Coronary artery (tissue), 2 donors: ENCODE measurements at places on chromosomes 5 and 9.

DNA sequence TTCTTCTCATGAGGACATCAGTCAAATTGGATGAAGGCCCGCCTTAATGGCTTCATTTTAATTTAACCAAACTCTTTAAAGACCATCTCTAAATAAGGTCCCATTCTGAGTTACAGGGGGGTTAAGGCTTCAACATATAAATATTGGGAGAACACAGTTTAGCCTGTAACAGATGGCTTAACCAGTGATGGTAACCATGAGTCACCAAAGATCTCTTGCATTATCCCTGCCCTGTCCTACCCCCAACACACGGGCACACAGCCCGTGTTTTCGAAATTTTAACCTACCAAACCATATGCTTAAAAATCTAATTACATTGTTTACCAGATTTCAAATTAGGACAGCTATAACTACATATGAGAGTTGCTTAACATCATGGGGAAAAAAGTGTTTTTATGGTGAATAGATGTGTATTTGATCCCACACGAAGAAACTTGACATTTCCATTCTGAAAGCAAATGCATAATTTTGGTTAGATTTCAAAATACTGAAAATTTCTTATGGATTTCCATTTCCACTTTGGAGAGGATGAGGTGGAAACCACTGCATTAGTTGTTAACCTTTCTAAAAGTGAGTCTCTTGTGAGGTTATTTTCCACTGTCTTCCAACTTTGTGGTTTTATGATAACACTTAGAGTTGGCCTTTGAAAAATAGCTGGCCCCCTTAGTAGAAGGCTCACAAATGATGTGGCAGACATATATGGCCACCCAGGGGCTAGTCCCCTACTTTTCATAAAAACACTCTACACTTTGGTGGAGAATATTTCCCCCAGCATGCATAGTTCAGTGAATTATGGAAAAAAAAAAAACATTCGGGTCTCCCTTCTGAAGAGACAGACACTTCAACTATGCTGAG is 849.3 kb downstream of the TLE1 start:
- DNase-seq: no peak

DNA sequence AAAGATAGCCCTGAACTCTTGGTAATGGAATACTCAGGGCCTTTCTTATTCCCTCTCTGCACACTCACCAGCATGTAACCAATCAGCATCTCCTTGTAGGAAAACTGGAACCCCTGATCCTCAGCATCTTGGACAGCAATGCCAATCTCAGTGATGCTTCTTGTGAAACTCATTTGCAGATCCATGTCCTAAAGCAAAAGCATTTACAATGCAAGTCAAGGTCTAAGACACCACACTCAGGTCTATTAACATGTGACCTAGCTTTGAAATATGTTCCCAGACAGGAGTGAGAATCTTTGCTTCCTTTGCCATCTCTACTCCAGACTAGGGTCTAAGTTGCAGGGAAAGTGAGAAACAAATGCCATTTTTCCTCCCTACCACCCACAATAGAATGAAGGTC is 38.2 kb downstream of the MROH2B start:
- no peak for DNase-seq

GRCh38 chr5:56900858-56901578 is 8.4 kb upstream of the SETD9 start:
- DNase-seq: no peak

DNA sequence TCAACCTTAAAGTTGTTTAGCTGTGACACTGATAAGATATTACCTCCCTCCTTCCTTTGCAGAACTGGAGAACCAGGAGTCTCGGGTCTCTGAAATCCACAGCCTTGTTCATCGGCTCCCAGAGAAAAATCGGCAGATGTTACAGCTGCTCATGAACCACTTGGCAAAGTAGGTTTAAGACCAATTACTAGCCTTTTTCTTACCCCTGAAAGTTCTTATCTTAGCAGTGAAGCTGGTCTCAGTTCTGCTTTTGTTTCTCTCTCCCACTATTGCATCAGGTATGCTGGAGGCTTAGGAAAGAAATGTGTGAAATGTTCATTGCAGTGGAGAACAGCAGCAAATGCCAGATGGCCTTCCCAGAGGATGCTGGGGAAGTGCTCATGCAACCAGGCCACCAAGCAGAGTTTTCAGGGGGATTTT is 287.4 kb downstream of the ARHGAP26 start:
- DNase-seq: no peak

GRCh38 chr9:124496075-124496449 is 11.1 kb downstream of the NR5A1 start:
- DNase-seq: no peak

- DNase-seq: no peak
Measured at GRCh38 chr5:77590347-77590746, 48.2 kb downstream of the OTP start.

- DNase-seq: no peak
Measured at GRCh38 chr9:136860933-136861873, 4.9 kb downstream of the EDF1 start.

GRCh38 chr5:143898381-143898780 is 86.4 kb downstream of the HMHB1 start:
- no peak for DNase-seq

- no peak for DNase-seq
Measured at GRCh38 chr9:98070704-98071103, 14.2 kb downstream of the NANS start.

- no peak for DNase-seq
Measured at GRCh38 chr9:135962696-135963307, 1.6 kb upstream of the UBAC1 start.

DNA sequence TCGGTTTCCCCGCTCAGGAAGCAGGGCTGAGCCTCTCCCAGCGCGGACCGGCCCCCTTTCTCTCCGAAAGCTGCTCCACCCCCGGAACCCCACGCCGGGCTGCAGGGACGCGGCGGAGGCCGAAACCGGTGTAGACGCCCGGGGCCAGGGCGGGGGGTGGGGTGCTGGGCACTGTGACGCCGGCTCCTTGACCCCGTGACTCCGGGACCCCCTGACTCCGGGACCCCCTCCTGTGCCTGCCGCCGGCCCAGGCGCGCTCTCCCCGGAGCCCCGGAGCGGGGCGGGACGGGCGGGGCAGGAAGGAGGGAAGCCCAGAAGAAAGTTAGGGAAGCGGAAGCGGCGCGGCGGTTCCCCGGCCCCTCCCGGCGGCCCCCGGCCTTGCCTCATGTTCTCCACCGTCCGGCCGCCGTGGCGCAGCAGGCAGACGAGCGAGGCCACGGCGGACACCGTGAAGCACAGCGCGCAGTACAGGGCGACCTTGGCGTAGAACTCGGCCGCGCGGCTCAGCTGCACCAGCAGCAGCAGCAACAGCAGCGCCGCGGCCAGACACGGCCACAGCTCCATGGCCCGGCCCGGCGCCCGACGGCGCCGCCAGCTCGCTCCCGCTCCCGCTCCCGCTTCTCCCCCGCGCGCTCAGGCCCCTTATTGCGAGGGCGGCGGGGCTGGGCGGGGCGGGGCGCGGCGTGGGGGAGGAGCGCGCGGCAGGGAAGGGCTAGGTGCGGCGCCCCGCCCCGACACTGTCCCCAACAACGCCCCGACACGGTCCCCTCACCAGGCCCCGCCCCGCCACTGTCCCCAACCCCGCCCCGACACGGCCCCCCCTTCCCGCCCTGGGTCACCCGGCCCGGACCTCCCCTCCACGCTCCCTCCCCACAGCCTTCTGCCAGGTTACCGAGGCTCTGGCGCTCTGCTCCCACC is at the start of gene AGPAT2:
AGPAT2 (minus strand) TSS at position 664 of the 918 bp plus-strand sequence; CDS start at position 564, 100 bp downstream.
- no peak for DNase-seq

GRCh38 chr5:42718591-42718990 is 38.0 kb upstream of the CCDC152 start:
- no peak for DNase-seq

- no peak for DNase-seq
Measured at GRCh38 chr5:121976979-121977378, 15.2 kb downstream of the SRFBP1 start.

GRCh38 chr9:20593537-20593936 is 28.8 kb downstream of the MLLT3 start:
- DNase-seq: no peak

GRCh38 chr5:168039566-168040248 is 251.7 kb upstream of the WWC1 start:
- no peak for DNase-seq

- DNase-seq: no peak
Measured at GRCh38 chr9:84609779-84610178, 59.8 kb upstream of the NTRK2 start.

- no peak for DNase-seq
Measured at GRCh38 chr9:94706922-94707321, 19.6 kb upstream of the AOPEP start.

GRCh38 chr5:96079075-96079474 is 117.4 kb upstream of the ELL2 start:
- no peak for DNase-seq

DNA sequence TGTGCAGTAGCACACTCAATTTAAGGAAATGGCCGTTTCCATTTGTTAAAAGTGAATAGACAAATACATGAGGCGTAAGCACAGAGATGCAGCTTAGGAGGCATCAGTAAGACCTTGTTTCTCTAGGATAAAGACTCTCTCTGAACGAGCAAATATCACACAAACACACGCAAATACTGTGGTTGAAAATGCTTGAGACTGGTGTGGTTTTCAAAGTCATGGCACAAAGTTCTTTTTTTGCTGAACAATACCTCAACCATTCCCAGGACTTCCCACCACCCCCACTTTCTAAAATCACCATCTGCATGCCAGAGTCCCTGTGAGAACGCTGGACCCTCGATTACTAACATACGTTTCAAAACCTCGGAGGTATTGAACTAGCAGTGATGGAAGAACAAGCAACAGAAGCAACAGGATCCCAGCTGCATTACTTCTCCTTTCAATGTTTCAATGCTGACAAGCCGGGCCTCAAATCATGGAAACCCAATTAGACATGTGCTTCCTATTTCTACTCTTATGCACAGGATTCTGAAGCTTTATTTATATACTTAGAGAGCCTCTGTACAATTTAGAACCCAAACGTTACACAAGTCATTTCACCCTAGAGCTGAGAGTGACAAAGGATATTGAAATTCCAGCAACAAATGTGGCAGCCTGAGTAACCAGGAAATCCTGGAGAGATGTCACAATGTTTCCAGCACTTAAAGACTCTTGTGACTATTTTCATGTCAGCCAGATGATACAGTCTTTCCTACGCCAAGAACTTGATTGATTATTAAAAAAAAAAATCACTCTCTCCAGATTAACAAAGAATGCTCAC is 63.9 kb downstream of the CDC14B start:
- DNase-seq: no peak

DNA sequence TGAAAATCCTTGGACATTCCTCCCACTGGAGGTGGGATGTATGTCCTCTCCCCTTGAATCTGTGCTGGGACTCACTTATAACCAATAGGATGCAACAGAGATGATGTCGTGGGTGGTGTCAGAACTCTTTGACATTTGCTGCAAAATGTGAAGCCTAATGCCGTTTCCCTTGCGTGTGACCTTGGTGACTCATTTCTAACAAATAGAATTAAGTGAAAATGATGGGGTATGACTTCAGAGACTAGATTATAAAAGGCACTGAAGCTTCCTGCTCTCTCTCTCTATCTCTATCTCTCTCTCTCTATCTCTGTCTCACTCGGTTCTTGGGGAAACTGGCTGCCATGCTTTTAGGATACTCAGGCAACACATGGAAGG is 126.1 kb upstream of the STC2 start:
- no peak for DNase-seq

- DNase-seq: peak; percentile 50
Measured at GRCh38 chr5:1815881-1816292, 14.7 kb downstream of the NDUFS6 start.

- DNase-seq: no peak
Measured at GRCh38 chr9:89295400-89295799, 15.6 kb upstream of the CKS2 start.

- no peak for DNase-seq
Measured at GRCh38 chr9:78578072-78578471, 281.1 kb downstream of the PSAT1 start.

DNA sequence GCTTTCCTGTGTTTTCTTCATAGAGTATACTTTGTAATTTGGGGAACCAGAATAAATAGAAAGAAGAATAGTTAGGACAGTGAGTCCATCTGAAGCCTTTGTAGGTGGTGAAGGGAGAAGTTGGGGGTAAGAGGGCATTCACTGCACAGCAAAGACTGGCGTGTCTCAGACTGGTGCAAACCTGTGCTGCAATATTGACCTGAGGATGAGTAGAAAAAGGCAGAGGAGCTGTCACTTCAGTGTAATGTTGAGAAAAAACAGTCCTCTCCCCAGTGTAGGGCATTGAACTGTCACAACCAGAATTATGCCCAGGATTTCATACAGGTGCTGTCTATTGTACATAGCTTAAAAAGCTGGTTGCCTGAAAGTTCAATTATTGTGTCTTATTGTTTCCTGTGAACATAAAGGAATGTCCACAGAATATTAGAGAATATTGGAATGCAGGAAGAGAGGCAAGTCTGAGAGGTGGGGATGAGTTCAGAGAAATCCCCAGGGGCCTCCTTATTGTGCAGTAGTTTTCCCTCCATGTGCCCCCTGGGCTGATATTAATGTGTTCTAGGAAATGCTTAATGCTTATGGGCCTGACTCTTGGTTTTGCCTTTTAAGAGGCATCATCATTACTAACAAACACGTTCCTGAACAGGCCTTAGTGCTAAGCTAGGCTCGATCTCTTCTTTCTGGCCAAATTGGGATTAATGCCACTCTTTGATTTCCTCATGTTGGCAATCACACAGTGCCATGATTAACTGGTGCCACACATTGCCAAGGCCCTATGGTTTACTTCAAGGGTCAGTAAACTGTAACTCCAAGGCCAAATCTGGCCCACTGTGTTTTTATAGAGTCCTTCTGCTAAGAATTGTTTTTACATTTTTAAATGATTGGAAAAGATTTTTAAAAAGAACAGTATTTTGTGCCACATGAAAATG is 34.0 kb downstream of the DAPK1 start:
- DNase-seq: no peak

GRCh38 chr5:84259283-84260045 is 125.2 kb downstream of the EDIL3 start:
- no peak for DNase-seq

DNA sequence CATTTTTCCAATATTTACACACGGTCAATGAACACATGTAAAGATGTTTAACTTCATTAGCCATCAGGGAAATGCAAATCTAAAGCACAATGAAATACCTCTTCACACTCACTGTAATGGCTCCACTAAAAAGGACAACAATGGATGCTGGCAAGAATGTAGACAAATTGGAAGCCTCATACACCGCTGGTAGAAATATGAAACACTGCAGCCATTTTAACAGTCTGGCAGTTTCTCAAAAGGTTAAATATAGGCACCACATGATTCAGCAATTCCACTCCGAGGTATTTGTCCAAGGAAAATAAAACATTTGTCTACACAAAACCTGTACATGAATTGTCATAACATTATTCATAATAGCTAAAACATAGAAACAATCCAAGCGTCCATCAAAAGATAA is 20.0 kb downstream of the RNF145 start:
- DNase-seq: no peak
